Stimulated activated CD4-positive, alpha-beta T cell treated with anti-CD3 and anti-CD28 coated beads, Interleukin-2, amount 100 ng/mL, for 24 hours (primary cell): ENCODE measurements at places on chromosomes 5 and 9.

GRCh38 chr9:2289263-2289662 lies 274.1 kb downstream of the SMARCA2 start:
- no peak for DNase-seq

- no peak for DNase-seq
These were observed 11.4 kb downstream of the DCAF10 start for GRCh38 chr9:37811906-37812476.

GRCh38 chr9:96721731-96722429 lies 56.0 kb downstream of the ZNF510 start:
- DNase-seq = no peak

DNA sequence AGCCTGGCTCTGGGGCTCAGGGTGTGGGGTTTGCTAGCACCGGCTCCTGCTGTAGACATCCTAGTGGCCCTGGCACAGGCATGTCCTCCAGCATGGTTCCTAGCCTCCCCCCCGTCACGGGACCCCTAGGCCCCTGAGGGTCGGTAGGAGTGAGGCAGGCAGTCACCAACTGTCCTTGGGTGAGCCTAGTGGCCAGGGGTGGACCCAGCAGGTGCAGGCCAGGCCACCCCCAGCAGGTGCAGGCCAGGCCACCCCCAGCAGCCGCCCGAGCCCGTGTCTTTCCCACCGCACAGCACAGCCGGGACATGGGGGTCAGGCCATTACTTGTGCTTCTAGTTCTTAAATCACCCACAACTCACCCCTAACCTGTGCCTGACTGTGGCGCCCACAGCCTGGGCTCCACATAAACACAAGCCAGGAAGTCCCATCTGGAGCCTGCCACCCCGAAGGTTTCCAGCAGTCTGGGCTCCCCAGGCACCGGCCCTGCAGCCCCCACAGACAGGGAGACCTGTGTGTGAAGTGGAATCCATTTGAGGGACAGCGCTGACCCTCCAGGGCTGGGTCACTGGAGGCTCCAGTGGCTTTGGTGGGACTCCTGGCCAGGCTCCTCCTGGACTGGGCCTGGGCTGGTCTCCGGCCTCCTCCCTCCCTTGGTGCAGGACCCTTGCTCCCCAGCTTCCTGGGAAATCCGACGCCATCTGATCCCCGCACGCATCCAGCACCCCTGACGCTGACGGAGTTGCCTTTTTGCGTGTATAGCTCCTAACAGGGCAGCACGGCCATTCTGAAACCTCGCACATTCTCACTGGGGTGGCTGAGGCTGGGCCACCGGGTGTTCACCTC lies 114.1 kb upstream of the LPCAT1 start:
- DNase-seq = no peak

- peak; percentile 41 for DNase-seq
These were observed 958 bp upstream of the HSPA5 start for GRCh38 chr9:125241863-125242739.

- DNase-seq = no peak
These were observed 35.6 kb downstream of the RASEF start for GRCh38 chr9:83027153-83027891.

DNA sequence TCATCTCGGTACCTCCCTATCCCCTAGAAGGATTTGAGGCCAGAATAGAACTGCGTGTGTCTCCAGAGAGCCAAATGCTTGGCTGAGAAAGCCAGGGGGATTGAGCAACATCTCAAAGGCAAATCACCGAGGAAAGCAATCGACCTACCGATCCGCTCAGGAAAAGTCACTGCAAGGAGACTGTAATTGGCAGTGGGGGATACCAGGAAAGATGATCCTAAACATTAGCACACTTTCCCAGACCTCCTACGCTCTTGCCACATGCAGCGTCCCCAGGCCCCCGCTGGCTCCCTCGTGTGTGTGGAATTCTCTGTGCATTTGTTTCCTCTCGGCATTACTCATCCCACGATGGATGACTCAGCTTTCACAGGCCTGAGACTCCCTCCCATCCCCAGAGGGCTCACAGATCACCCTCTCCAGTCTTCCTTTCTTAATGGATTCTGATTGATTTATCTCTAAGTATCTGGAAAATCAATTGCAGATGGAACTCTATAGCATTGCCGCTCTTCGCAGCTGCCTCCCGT lies 82.2 kb upstream of the ICE1 start:
- DNase-seq = no peak

DNA sequence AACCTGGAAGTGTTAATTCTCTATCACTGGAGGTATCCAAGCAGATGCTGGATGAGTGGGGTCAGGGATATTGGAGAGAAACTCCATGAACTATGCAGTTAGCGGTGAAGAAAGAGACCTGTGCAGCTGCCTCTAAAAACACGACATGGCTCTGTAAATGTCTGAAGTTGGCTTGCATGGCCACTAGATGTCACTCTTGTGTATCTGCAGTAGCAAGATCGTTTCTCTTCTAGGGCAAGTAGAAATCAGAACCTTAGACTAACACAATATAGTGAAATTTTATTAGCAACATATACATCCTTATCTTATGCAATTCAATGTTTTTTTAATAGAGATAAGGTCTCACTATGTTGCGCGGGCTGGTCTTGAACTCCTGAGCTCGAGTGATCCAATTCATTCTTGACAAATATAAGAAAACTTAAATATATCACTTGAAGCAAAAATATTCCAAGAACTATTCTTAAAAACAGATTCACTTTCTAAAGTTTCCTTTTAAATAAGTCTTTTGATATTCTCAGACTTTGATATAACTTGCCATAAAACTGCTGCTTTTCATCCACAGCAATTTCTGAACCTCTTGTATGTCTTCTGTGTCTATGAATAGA lies 2.9 kb downstream of the OR2S2 start:
- peak; percentile 42 for DNase-seq

DNA sequence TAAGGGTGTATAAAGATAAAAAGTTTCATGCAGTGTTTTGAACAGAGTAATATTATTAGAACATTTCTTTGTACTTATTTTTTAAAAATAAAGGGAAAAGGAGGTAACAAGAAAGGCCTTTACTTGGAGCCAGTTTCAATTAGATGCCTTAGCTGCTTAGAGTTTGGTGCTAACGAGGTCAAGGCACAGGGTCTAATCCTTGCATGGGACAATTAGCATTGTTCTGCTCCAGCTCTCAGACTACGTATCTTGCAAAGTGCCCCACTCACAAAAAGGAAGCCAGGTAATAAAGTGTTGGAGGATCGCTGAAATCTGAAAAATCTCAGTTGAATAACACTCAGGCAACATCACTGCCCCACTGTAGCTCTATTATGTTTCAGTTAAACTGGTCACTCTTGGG lies 2011.3 kb downstream of the EFNA5 start:
- no peak for DNase-seq

- no peak for DNase-seq
These were observed 21.7 kb upstream of the VLDLR start for GRCh38 chr9:2599896-2600295.

GRCh38 chr5:3214396-3214795 lies 381.2 kb upstream of the IRX1 start:
- DNase-seq = no peak

GRCh38 chr5:92017776-92018175 lies 634.7 kb upstream of the ARRDC3 start:
- DNase-seq = no peak

GRCh38 chr5:44787731-44788130 lies 21.0 kb upstream of the MRPS30 start:
- DNase-seq = no peak

DNA sequence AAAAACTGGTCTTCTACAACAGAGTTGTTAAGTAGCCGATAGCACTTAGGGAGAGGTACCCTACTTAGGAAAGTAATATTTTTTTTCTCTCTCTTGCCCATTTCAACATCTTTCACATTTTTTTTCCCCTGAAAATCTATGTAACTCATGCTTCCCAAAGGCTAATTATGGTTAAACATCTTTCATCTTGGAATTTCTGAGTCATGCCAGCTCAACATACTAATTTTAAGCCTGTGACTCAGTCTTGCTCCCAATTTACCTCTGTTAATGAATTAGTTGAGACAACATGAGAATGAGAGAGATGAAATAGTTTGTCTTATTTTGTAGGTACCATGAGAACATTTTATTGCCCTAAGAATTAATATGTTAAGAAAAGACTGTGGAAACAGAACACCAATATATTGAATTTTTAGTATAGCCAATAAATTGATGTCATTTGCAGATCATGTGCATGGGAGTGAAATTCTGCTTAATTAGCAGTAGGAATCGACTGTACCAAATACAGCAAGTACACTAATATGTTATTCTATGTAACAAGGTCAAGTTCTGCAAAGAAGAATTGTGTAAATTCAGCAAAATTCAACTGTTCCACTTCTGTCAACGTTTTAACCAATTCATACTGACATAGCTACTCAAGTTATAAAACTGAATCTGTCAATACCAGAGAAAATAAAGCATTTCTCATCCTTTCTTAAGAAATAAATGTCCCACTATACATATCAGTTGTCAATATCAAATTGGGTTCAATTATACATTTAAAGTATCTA lies 550.0 kb downstream of the PTPRD start:
- no peak for DNase-seq

GRCh38 chr5:135212361-135213026 lies 178.5 kb upstream of the PITX1 start:
- peak; percentile 13 for DNase-seq

- DNase-seq = no peak
These were observed 141.4 kb downstream of the NPR3 start for GRCh38 chr5:32852535-32852934.
